ENCODE measurements at places on chromosomes 1 and 21.

GRCh38 chr1:107365527-107366240 lies 224.8 kb downstream of the NTNG1 start:
- DNase-seq, result no peak

DNA sequence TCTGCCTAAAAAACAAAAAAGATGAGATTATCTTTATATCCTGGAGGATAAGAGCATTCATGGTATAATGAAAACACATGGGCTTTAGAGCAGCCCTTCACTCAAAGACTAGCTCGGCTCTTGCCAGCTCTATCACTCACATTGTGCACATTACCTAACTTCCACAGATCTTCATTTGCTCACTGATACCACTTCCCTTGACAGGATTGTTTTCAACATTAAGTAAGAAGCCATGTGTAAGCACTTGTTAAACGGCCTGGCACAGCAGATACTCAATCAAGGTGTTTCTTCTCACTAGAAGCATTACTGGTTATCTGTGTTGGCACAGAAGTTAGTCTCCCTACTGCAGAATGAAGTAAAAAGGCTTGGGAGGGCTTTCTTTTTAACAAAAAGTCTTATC lies 18.7 kb downstream of the LPGAT1 start:
- no peak for DNase-seq

- DNase-seq, result no peak
Measured at GRCh38 chr1:42037161-42037560, 116.0 kb upstream of the GUCA2B start.

GRCh38 chr1:62435231-62436038 lies 1.4 kb upstream of the USP1 start:
- peak; percentile 49 for DNase-seq

GRCh38 chr1:84141182-84142003 lies 2.7 kb upstream of the PRKACB start:
- peak; percentile 73 for DNase-seq

DNA sequence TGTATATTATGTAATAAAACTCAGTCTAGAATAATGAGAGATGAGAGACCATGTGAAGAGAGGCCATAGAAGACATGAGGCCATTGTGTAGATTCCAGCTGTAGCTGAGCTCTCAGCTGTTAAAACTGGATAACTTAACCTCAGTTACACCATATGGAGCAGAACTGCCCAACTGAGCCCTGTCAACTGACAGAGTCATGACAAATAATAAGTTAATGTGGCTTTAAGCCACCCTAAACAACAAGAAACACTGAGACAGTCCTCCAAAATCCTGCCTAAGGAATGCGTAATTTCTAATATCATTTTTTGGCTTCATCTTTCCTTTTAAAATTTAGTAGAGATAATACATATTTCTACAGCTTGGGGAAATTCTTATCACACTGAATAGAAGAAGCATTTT lies 580.0 kb upstream of the RGS18 start:
- no peak for DNase-seq

- DNase-seq, result no peak
Measured at GRCh38 chr21:36603221-36603620, 95.7 kb upstream of the SIM2 start.

DNA sequence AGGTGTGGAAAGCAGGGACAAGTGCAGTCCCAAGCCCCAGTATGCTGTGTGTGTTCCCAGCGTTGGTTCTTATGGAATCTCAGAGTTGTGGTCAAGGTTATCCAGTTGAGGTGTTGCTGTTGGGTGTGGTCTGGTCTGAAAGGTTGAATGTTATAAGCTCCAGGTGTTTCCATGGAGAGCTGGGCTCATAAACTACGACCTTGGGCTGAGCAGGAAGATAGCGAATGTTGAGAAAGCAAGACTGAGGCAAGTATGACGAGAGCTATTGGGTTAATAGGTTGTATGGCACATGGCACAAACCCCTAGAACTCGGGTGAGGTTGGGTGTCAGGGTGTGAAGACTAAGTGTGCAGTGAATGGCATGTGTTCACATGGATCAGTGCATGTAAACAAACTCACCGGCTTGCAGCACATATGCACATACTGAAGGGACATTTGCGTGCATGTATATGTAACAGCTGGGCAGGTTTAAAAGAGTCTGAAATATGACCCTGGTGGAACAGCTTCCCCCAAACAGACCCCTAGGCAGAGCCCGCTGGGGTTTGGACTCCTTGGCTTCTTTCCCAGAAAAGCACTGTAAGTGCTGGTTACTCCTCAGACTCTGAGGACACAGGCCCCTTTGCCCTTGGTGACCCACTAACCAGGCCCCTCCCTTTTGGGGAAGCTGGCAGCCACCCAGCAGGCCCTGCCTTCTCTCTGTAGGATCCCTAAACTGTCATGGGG lies 117.5 kb downstream of the NAV1 start:
- no peak for DNase-seq

GRCh38 chr1:103110701-103111100 lies 2.4 kb upstream of the COL11A1 start:
- DNase-seq, result no peak

GRCh38 chr1:12067900-12068821 lies 5.1 kb downstream of the TNFRSF8 start:
- DNase-seq, result no peak

DNA sequence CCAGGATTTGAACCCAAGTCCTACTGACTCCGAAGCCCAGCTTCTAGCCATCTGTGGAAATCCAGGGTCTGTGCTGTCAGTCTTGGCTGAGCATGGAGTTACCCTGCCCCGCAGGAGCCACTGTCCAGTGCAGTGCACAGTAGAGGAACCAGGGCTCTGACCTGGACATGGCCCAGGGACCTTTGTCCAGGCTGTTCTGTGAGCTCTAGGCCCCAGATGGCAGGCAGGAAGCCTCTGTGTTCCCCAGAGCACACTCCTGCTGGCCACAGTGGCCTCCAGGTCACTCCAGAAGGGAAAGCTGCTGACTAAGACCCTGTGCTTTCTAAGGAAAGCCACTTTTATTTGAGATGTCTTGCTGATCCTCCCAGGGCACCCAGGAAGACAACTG lies 13.8 kb downstream of the S100A7A start:
- DNase-seq, result no peak

DNA sequence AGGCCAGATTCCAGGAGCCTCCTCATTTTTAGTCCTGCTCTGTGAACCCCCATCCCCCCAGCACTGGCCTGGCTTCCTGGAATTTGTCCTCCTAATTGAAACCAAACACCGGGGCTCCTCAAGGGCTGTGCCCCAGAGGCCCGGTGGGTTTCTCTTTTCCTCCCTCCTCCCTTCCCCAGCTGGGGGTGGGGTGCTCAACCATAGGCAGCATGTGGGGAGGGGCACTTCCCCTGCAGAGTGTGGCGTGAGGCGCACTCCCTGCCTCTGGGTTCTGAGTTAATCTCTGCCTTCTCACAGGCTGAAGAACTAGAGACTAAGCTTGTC lies 67.5 kb upstream of the ACOT11 start:
- DNase-seq, result no peak

DNA sequence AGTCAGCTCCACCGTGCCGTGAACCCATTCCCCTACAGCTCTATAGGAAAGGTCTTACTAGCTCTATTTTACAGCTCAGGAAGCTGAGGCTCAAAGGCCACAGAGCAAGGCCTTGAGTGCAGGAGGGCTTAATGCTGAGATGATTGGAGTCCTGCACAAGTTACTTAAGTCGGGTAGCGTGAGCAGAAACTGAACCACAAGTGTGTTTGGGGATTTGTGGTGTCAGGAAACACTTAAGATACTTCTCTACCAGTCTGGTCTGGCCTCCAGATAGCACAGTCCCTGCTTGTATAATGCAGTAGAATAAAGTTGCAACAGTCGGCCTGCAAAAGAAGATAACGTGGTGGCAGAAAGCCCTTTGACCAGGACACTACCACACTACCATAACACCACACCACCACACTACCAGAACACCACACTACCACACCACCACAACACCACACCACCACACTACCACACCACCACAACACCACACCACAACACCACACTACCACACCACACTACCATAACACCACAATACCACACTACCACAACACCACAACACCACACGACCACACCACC lies 118.1 kb downstream of the SPSB1 start:
- peak; percentile 16 for DNase-seq

- no peak for DNase-seq
Measured at GRCh38 chr1:1004780-1005697, 5.1 kb upstream of the HES4 start.

DNA sequence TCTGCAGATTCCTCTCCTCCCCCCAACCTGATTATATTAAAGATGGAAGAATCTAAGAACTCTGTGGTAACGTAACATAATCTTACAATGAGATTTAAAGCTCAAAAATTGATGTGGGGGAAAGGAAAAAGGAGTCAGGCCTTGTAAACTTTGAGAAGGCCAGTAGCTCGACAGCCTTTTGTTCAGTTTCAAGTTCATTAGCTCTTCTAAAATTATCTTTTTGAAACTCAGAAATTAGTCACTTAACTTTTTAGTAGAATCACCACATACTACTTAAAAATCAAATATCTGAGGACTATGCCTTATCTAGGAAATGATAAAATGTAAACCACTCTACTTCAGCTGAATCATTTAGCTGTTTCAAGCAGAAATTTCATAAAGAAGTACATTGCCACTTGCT lies 996.2 kb downstream of the AMY1C start:
- no peak for DNase-seq

DNA sequence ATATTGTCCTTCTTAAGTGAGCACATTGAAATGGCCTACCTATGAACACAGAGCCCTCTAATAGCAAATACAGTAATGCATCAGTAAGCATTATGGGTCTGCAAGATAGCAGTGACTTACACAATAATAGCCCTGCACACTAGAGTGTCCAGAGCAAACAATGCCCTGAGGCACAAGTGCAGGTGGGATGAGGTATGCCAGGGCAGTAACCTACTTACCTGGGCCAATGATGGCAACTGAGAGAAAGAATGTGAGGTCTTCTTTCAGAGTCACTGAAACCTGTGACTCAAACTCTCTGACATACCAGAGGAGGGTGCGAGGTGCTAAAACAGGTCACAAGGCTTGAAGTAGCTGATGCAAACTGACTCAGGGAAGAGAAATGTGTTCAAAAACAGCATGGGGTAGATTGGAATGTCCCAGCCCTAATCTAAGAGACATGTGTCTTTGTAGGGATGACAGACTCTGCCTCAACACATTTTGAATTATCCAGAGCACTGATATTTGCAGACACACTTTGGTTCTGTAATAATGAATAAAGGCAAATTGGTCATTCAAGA lies 168.5 kb upstream of the RUNX1 start:
- peak; percentile 22 for DNase-seq

DNA sequence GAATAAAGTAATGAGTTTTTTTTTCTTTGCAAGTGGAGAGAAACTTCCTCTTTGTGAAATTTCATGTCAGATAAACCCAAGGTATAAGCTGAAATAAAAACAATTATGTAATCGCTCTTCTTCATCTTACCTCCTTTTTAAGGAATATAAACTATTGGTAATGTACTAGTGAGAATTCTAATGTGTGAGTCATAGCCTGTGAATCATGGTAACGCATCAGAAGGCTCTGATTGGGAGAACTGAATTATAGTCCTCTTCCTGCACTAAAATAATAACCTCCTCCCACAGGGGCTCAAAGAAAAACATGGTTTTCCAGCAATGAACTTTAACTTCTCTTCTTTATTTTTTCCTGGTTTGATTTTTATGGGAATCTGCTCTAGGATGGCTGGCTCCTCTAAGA lies 57.1 kb upstream of the COX20 start:
- DNase-seq, result peak; percentile 83

GRCh38 chr1:215794156-215794555 lies 227.1 kb downstream of the KCTD3 start:
- DNase-seq, result no peak

DNA sequence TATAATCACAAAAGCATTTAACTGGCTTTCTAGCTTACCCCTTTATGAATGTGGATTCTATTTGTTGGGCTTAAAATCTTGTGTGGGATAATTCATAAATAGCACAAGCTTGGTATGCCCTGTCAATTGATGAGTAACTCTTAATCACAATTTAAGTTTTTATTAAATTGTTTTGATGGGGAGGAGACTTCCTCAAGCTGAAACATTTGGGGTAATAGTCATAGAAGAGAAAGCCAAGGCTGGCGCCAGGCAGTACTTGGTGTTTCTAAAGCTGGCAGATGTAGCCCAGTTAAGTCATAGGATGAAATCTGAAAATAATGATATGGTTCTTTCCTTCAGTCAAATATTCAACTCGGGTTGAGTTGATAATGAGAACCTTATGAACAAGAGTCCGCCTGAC lies 167.2 kb downstream of the FMN2 start:
- DNase-seq, result no peak

- no peak for DNase-seq
Measured at GRCh38 chr1:6208723-6209660, 3.1 kb downstream of the RNF207 start.

- DNase-seq, result no peak
Measured at GRCh38 chr1:191608367-191608766, 549.9 kb upstream of the RGS18 start.

- peak; percentile 18 for DNase-seq
Measured at GRCh38 chr1:100860397-100860991, 34.1 kb downstream of the EXTL2 start.

DNA sequence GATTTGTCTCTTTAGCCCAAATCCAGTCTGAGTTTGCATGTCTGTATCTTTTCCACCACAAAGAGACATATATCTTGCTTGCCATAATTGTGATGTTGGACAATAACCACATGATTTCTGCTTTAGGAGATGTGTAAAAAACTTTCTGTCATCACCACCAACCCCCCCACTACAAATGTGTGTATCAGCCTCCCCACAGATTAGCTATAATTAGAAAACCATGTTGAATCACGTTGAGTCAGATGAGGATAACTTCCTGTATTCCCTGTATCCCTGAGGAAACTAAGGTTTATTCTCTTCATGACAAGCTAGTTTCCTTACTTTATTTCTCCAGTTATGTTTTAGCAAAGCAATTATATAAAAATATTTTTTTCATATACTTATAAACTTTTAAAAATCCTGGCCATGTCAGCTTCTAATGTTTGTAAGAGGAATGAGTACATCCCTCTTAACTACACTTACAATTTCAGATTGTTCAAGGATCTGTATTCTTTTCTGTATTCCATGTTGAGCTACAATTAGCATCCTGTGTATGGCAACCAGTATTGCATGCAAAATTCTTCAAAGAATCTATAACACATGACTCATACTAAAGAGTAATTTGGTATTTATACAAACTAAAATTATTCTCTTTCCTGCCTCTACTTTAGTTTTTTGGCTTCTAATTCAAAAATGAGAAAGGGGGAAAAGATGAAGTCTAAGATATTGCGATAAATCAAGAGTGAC lies 143.0 kb downstream of the FMN2 start:
- peak; percentile 12 for DNase-seq

- DNase-seq, result no peak
Measured at GRCh38 chr1:60818969-60819701, 263.2 kb upstream of the NFIA start.

DNA sequence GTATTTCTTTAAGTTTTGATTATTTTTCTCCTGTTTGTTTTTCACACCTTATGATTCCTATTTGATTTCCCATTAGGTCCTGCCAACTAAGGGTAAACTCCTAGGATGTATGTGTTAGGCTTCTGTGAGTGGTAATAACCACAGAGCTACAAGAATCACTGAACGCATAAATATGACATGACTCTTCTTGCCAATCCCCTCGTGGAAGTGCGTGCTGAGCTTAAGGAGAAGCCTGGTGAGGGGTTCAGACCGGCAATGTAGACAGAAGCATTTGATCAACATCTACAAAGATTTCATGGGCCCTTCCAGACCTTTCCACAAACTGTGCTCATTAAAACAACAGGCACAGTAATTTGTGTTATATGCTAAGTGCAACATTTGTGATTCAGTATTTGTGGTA lies 273.8 kb upstream of the SNX7 start:
- no peak for DNase-seq
